Stimulated activated CD4-positive, alpha-beta T cell treated with anti-CD3 and anti-CD28 coated beads, Interleukin-4, amount 100 ng/mL, for 24 hours (primary cell): ENCODE measurements at places on chromosomes 6 and 20.
A peak's percentile ranks its signal among the peaks of the same experiment; 100 is the strongest.

DNA sequence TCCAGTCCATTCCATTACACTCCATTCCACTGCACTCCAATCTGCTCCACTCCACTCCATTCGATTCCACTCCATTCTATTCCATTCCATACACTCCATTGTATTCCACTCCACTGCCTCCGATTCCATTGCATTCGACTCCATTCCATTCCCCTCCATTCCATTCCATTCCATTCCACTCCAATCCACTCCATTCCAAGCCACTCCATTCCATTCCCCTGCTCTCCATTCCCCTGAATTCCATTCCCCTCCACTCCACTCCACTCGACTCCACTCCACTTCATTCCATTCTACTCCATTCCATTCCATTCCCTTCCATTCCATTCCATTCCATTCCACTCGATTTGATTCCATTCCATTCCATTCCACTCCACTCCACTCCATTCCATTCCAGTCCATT lies 25.7 kb upstream of the DEFB125 start:
- DNase-seq: no peak

GRCh38 chr6:54706844-54707605 lies 139.5 kb upstream of the FAM83B start:
- DNase-seq: no peak

DNA sequence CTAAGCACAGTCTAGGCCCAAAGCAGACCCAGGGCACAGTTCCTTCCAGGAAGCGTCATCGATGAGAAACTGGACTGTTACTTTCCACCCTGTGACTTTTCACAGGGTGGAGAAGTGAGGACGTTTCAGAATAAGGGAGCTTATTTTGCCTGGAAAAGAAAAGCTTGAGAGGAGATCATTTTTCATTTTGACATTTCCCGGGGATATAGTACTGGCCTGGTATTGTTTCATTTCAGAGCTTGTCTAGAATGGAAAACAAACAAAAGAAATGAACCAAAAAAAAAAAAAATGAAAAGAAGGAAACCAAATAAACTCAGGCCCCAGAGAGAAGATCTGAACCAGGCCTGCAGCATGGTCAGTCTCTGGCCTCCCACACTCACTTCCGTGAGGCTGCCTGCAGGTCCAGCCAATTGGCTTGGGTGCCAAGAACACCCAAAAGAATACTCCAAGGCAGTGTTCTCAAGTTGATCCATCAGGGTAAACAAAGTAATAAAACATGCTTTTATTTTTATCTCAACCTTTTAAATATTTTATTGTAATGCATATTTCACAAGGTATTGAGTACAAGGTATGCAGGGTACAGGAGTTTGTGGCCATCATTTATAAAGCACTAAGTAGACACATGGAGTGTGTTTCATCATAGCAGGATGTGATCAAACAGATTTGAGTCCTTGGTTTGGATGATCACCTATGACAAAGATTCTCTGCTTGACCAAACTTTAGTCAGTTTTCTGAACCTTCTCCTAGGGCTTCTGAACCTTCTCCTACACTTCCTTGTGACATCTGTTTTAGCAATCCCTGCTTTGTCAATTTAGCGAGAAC lies 176.9 kb upstream of the GGTLC1 start:
- no peak for DNase-seq

- peak; percentile 80 for DNase-seq
Observed at GRCh38 chr6:90175627-90176538, 120.8 kb downstream of the BACH2 start.

DNA sequence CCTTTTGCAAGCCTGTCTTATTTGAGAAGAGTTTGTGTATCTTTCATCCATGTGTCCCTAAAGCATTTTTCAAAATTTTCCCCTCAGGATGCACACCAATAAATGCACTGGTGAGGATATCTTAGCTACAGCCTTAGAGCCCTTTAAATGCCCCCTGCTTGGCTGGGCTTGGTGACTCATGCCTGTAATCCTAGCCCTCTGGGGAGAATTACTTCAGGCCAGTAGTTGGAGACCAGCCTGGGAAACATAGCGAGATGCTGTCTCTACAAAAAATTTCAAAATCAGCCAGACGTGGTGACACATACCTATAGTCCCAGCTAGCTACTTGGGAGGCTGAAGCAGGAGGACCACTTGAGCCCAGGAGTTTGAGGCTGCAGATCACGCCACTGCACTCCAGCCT lies 33.8 kb upstream of the PLCB4 start:
- no peak for DNase-seq

GRCh38 chr6:97656236-97656635 lies 373.2 kb upstream of the MMS22L start:
- no peak for DNase-seq

- DNase-seq: peak; percentile 58
Observed at GRCh38 chr6:164927288-164928056, 381.9 kb downstream of the C6orf118 start.
